ENCODE measurements at places on chromosomes 12 and 14.

- DNase-seq = no peak
These were observed 11.5 kb downstream of the FAIM2 start for GRCh38 chr12:49892084-49892731.

- DNase-seq = peak; percentile 41
These were observed 5.5 kb downstream of the DUSP6 start for GRCh38 chr12:89346741-89347324.

DNA sequence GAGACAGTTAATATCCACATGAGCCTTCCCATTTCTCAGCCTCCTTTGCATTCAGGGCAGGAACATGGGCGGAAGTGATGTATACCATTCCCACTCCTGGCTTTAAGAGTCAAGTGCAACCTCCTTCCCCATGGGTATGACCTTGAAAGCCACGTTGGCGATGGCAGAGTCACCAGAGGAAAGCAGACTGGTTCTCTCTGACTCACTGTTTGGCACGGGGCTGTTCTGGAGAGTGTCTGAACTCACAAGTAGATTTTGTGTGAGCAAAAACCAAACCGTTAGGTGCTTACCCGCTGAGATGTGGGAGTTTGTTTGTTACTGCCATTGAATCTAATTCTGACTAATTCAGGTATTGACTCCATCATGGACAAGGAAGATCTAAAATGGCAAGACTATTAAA, 36.7 kb upstream of the PZP start:
- no peak for DNase-seq

DNA sequence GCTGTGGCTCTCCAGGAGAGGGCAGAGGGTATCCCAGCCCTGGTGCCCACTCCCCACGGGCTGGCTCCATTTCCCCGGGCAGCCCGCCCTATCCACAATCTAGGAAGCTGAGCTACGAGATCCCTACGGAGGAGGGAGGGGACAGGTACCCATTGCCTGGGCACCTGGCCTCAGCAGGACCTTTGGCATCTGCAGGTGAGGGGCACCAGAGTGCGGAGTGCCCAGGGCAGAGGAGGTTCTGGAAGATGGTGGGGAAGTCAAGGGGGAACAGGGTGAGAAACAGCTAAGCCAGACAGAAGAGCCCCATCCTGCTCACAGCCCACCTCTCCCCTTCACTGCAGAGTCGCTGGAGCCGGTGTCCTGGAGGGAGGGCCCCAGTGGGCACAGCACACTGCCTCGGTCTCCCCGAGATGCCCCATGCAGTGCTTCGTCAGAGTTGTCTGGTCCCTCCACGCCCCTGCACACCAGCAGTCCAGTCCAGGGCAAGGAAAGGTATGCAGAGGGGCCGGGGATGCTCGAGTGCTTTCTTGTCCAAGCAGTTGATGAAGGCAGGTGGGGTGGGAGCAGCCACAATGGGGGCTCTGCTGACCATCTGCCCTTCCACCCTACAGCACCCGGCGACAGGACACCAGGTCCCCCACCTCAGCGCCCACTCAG, 10.3 kb downstream of the TNS2 start:
- DNase-seq = no peak

DNA sequence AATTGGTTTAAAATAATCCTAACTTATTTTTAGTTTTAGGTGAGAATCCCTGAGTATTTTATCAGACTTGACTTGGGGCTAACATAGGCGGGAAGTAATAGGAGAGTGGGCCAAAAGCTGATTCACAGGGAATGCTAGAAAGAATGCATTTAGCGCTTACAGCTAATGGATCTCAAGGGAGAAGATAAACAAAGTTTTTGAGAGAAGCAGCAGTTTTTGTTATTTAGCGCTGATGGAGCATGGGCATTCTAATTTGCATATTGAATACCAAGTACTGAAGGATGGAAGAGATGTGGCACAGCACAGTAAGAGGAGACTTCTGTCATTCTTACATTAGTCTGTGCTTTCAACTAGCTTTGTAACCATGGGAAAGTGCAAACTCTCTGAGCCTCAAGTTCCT, 436.0 kb upstream of the FBXO33 start:
- DNase-seq = no peak

GRCh38 chr12:116236976-116237375, 40.5 kb downstream of the MED13L start:
- DNase-seq = no peak

- DNase-seq = no peak
These were observed 133.0 kb upstream of the ABCD2 start for GRCh38 chr12:39752482-39753137.

DNA sequence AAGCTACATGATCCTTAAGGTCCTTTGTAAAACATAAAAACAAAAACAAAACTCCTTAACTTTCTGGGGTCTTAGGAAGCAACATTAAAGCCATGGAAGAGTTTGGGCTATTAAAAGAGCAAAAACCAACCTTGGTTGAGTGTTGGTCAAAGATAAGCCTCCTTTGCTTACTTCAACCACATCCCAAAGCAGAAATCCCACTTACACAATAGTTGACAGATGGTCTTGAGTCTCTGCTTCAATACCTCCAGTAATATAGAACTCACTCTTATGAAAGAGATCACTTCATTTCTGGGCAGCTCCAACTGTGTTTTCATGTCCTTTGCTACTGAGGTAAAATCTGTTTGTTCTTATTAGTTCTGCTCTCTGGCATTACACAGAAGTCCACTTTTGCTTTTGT, 125.8 kb downstream of the SLC38A4 start:
- DNase-seq = peak; percentile 64

DNA sequence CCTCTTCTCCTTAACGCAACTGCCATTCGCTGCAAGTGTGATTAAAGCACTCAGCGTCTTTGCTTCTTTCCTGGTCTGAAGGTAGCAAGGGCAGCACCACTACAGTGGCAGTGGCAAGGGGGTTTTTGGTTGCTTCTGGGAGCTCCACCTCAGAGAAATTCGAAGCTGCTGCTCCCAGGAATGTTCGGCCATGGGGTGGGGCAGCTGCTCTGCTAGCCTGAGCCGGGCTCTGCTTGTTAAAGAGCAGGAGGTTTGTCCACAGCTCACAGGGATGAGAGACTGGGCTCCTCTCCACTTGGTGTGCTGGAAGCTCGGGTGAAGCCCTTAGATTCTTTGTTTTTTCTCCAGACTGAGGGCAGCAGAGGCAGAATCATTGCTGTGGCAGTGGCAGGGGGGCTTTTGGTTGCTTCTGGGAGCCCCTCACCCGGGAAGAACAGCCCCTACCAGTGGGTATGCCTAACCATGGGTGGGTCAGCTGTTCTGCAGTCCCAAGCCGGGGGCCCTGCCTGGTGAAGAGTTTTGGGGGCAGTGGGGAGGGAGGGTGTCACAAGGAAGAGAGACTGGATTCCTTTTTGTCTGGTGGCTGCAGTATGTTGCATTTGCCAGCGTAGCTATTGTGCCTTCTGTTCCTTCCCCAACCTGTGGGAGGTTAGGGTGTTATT, 340.2 kb downstream of the AEBP2 start:
- no peak for DNase-seq

DNA sequence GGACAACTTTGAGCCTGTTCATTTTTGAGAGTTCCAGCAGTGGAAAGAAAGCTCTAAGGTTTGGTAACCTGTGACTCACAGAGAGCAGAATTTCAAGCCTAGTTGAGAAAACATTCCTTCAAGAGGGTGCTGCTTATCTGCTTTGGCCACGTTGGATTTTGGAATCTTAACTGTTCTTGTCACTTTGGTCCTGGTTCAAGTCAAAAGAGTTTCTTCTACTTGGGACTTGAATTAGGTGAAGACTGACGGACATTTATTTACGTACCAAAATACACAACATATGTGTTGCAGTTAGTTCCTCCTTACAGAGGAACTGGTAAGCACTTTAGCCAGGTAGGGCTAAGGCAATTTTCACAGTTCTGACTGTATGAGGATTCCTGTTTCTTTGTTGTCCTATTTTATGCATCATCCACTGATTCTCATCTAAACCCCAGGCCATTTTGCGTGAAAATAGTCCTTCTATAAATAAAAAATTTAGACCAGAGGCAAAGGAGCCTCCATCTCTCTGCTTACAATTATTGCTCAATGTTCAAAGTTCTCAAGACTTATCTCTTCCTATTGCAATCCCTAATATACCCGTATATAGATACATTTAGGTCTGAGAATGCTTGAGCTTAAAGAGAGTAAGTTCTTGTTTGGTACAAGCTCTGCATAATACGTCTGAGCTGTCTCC, 580.9 kb downstream of the DIO2 start:
- DNase-seq = no peak

DNA sequence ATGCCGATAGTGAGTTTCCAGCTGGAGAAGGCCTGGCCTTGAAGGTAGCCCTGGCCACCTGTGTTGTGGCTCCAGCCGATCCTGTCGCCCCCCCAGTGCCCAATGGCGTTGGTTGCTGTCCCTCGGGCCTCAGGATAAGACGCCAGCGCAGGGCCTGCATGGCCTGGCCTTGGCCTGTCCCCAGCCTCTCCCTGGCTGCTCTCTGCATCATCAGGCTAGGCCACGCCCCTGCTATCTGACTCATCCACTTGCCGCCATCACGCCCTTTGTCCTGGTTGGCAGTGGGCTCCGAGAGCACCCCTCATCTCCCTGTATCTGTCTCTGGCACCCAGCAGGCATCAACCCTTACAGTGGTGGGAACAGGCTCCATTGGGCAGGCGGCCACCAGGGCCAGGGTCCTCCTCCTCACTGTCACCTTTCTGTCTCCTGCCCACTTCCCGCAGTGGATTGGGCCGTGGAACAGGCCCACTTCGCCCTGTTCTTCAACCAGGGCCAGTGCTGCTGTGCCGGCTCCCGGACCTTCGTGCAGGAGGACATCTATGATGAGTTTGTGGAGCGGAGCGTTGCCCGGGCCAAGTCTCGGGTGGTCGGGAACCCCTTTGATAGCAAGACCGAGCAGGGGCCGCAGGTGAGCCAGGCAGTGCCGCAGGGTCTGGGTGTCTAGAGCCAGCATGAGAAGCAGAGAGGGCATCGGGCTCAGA, 25.6 kb downstream of the ALDH2 start:
- DNase-seq = no peak

GRCh38 chr12:121990692-121991603, 30.7 kb upstream of the BCL7A start:
- peak; percentile 79 for DNase-seq

DNA sequence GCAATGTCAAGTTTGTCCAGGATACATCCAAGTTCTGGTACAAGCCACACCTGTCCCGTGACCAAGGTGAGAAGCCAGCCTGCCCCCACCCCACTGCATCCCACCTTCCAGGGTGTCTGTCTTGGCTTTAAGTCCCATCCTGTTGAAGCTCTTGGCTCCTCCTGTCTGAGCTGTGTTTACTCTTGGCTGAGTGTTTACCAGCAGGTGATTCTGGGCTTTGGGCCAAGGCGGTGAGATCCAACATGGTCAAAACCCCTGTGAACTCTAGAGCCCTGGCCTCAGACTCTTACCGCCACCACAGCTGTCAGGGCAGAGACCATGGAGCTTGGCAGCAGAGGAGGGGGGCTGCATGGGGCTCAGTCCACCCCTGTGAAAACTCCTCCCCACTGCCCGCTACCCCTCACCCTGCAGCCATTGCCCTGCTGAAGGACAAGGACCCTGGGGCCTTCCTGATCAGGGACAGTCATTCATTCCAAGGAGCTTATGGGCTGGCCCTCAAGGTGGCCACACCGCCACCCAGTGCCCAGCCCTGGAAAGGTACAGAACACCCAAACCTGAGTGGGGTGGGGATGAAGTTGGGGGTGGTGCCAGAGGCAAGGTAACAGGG, 11.6 kb downstream of the TNS2 start:
- peak; percentile 39 for DNase-seq

GRCh38 chr12:112974904-112975303, 3.4 kb upstream of the OAS2 start:
- no peak for DNase-seq

DNA sequence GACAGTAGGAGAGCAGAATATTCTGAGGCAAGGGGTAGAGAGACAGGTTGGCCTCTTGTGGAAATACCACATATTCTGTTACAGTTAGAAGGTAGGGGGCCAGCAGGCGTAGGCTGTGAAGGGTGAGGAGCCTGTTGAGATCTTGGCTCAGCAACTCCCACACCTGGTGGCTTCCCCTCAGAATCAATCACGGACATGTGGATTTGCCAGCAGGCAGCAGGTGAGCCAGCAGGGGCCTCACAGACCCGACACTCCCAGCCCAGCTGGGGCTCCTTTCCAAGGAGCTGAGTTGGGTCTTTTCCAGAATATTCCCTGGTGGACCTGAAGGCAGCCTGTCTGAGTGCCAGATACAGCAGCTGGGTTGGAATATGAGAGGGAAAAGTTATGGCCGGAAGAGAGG, 150.0 kb upstream of the CRY1 start:
- peak; percentile 63 for DNase-seq

- DNase-seq = no peak
These were observed 130.3 kb upstream of the EGLN3 start for GRCh38 chr14:34081101-34081575.

GRCh38 chr14:95402578-95402977, 82.9 kb upstream of the CLMN start:
- no peak for DNase-seq

DNA sequence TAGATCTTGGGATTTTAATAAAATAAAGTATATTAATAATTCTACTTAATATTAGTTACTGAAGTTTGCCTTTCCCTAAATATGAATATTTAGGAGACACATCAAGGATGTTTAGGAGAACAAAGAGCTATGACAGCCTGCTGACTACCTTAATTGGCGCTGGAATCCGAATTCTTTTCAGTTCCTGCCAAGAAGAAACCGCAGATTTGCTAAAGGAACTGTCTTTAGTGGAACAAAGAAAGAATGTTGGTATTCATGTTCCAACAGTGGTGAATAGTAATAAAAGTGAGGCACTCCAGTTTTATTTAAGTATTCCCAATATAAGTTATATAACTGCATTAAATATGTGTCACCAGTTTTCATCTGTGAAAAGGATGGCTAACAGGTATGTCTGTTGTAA, 54.5 kb downstream of the MIS18BP1 start:
- DNase-seq = no peak

DNA sequence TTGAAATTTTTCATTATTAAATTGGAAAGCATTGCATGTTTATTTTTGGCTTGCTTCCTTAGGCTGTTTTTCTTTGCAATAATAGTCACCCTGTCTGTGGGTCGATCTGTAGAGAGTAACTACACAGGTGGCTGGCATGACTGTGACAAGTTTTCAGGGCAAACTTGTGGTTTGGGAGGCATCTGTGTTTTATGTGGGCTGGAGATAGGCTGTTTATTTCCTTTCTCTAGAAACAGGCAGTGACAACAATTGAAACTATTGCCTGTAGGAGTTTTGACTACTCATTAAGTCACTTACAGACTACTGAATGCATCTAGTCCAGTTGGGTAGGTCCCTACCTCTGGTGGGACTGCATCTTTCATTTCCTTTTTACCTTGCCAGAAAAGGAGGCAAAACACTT, 155.6 kb downstream of the DYRK2 start:
- DNase-seq = no peak

- DNase-seq = no peak
These were observed 61.8 kb downstream of the PHLDA1 start for GRCh38 chr12:75969768-75970167.

- no peak for DNase-seq
These were observed 296.2 kb downstream of the GPHN start for GRCh38 chr14:66804141-66804540.

Measured in NCI-H524 (cell line).